Stimulated activated CD4-positive, alpha-beta T cell treated with anti-CD3 and anti-CD28 coated beads, Interleukin-15, amount 100 ng/mL, for 24 hours (primary cell): ENCODE measurements at places on chromosomes 5 and 9.
A peak's percentile ranks its signal among the peaks of the same experiment; 100 is the strongest.

GRCh38 chr9:12538842-12539579 is 154.2 kb upstream of the TYRP1 start:
- DNase-seq, result no peak

DNA sequence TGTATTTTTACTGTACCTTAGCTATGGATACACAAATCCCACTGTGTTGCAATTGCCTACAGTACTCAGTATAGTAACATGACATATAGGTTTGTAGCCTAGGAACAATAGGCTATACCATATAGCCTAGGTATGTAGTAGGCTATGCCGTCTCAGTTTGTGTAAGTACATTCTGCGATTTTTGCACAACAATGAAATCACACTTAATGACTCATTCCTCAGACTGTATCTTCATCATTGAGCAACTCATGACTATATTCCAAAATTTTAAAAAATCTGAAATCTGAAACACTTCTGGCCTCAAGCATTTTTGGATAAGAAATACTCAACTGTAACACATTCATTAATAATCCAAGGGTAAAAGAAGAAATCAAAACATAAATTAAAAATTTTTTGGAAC is 666.8 kb upstream of the GRAMD2B start:
- no peak for DNase-seq

DNA sequence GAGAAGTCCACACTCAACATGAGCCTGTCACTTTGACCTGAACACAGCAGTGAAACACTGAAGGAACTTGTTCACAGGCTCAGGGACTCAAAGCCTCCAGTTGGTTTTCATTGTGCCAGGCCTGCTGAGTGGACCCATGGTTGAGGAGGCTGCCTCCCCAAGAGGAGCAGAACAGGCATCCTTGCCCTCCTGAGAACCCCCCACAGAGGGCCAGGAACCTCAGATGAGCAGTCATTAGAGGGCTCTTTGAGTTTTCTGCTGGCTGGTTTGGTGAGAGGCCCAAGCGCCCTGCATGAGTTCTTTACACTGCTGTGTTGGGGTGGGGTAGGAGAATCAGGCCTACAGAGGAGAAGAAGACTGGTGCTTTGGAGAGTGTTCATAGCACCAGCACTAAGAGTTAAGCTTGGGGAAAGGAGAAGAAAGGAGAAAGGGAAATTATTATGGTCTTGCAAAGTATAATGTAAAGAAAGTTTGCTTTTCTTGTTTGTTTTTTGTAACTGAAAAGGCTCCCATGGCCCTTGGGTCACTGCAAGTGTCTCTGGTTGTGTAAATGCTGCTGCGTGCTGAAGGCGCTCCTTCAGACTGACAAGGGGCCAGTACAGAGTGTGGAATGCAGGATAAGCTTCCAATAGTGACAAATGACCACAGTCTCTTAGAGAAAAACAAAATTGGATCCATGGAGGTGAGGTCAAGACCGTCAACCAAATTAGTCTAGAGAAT is 100.2 kb downstream of the PDE8B start:
- DNase-seq, result no peak

DNA sequence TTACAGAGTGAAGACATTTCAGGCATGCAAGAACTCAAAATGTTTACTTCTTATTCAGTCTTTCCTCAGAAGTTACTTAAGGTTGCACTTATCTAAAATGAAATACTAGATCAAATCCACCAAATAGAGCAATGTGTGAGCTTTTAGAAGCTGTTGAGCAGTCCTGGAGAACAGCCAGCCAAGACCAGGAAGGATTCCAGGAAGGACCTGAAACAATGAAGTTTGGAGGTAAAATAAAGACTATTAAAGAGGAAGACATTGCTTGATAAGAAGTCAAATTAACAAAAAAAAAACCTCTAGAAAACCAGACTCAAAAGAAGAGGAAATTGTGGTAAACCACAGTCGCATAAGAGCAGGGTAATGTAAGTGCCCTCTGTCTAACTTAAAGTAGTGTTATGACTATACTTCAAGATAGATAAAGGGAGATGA is 156.2 kb upstream of the S1PR3 start:
- no peak for DNase-seq

DNA sequence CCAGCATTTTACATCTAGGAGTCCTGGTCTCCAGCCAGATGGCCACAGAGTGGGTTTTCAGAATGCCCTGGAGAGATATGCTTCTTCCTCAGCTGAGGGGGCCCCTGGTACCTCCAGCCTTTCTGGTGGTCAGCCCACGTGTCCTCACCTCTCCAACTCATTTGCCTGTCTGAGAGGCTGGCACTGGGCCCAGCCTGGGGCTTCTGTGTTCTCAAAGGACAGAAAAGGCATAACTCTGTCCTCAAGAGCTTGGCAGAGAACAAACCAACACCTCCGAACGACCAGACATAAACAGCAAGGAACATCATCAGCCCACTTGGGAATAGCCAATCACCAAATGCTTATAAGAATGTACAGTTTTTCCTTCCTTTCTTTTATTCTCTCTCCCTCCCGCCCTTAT is 17.1 kb downstream of the ENG start:
- no peak for DNase-seq

DNA sequence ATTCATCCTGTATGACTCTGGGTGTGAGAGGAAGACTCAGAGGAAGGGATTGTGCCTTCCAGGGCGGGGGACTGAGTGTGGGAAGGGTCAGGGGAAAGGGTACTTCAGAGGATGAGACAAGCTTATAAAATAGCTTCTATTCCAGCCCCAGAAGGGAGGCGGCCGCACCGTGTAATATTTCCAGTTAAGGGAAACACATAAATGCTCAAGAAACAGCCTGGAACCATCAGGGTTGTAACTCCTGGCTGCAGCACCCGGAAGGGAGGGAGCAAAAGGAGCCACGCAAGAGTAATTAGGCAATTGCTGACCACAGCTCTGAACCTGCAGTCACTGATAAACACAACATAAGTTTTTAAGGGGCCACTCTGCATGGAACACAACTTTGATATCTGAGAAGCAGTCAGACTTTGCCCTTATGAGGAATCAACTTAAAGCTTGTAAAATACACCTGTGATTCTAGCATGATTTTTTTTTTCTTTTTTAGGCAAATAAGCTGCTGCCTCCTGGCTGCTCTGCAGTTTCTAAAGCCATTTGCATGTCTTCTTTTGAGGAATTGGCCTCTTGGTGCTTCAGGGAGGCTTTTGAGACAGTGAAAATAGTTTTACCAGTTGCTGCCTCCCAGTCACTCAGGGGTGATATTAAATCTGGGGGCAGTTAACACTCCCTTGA is 382.7 kb downstream of the ENC1 start:
- DNase-seq, result no peak

- no peak for DNase-seq
These were observed 318.5 kb upstream of the CHD1 start for GRCh38 chr5:99247346-99247745.

- no peak for DNase-seq
These were observed 40.0 kb downstream of the FBXL17 start for GRCh38 chr5:108341866-108342265.

DNA sequence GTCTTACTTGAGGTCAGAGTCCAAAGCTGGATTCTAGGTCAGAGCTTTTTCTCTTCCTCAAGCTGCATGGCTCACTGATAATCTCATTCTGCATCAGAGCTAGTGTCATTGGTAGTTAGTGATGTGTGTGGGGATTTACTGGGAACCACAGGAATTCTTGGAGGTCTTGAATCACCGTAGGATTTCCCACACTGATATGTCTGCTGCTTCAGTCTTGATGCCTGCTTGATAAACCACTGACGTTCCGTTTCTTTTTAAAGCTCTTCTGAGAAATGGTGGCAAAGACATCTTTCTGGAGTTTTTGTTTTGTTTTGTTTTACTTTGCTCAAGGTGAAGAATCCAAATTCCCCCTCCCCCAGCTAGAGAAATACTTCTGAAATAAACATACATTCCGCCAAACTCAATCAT is 1.2 kb upstream of the GARIN3 start:
- no peak for DNase-seq

DNA sequence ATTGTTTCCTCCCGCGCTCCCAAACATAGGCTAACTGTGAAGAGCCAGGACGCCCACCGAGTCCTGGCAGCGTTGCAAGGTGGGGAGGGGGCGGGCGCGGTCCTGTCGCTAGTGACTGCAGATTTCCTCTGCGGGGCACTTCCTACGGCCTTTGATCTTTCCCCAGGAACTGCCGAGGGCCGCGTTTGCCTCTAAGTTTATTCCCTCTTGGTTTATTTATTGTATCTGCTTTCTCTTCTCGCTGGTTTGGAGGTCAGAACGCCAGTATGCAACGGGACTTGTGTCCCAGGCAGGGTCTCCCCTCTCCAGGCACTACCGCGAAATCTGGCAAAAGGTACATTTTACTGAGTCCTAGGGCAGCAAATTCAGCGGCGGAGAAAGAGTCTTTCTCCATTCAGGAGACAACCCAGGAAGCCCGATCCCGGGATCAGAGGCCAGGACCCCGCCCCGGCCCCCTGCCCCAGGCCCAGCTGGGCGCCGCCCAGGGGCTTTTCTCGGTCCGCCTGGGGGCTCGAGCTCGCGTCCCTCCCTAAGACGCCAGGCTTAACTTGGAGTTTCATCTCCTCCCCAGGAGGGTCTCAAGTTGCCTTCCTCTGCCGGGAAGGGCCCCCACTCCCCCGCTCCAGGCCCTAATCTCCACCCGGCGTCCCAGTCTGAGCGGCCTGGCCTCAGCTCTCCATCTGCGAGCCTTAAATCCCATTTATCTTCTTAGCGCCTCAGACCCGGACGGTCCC is 884 bp upstream of the EGFLAM start:
- DNase-seq, result peak; percentile 2

DNA sequence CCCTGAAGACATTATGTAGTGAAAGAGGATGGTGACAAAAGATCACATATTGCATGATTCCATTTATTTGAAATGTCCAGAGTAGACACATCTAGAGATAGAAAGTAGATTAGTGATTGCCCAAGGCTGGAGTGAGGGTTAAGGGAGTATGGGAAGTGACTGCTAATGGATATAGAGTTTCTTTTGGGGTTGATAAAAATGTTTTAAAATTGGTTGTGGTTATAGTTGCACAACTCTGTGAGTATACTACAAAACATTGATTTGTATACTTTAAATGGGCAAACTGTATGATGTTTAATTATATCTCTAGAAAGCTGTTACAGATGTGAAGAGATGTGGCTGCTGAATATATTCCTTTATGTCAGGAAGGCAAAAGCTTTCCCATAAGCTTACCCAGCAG is 202.8 kb downstream of the CCDC171 start:
- DNase-seq, result no peak

GRCh38 chr5:40514976-40515375 is 164.7 kb upstream of the PTGER4 start:
- DNase-seq, result no peak

GRCh38 chr5:120365656-120366446 is 98.2 kb upstream of the PRR16 start:
- no peak for DNase-seq

GRCh38 chr9:70947511-70947910 is 173.9 kb downstream of the TRPM3 start:
- DNase-seq, result no peak

DNA sequence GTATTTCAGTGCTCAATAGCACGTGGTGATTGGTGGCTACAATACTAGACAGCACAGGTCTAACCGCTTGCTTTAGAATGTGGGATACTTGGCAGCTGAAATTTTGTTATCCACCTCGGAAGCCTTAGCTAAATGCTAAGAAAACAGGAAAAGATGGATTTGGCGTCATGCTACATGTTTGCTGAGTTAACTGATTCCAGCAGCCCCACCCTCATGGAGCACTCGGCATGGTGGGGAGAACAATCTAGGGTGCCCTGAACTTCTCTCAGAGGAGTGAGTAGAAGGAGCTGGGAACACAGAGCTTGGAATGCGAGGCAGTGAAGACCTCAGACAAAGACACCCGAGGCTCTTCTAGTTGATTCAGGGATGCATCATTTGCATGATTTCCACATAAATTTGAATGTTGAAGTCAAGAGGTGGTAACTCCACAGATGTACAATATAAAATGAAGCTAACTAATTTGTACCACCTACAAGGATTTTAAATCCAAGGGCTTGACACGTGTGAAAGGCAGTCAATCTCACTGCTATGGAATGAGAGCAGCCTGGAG is 145.1 kb upstream of the FSTL4 start:
- no peak for DNase-seq

DNA sequence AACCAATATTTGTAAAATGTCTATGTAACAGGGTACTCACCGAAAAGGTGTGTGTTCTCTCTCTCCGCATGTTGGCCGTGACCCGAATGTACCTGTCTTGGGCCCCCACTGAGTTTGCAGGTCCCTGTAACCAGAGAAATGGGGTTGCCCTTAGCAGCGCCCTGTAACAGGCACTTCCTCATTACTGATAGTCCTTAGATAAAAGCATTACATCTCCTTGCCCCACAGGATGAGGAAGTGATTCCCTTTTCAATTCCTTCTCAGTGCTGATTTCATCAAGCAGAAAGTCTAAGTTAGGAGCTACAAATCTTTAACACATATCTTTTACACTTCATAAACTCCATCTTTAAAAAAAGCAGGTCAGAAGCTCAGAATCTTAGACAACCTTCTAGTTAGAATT is 15.2 kb upstream of the HMHB1 start:
- DNase-seq, result no peak

DNA sequence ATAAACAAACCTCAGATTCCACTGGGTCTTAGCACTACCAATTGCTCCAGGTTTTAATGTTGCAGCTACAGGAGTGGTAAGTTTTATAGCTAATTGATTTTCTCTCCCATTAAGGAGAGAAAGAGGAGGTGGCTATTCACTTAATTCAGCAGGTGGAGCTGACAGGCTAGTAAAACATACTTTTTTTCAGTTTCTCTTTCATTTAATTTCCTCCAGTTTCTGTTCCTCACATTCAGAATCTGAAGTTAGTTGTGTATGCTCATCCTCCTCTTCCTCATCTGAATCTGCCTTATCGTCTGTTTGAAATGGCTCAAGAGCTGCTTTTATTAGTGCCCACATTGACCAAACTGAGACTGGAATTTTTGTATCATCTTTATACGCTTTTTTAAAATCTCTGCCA is 98.0 kb downstream of the PLPPR1 start:
- DNase-seq, result no peak

DNA sequence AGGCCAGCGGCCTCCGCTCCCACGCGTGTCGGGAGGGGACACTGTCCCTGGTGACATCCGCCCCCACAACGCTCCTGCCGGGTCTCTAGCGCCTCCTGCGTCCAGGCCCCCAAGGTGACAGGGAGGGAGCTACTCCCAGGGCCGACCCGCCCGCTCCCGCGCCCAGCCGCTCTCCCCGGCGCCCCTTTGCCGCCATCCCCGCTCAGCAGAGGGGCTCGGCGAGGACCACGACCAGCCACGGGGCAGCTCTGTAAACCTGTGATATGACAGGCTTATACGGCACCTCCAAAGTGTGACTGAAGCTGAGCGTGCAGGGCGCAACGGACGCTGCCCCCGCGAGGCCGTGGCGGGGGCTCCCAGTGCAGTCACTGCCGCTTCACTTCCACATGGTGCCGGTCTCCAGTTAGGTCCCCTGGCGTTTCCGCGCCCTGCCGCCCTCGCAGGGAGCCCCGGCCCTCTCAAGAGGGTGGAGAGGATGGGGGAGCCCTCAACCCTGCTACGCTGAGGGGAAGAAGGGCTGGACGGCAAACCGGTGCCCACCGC is 978 bp upstream of the ADCY2 start:
- no peak for DNase-seq
